ENCODE measurements at places on chromosomes 5 and 9.

DNA sequence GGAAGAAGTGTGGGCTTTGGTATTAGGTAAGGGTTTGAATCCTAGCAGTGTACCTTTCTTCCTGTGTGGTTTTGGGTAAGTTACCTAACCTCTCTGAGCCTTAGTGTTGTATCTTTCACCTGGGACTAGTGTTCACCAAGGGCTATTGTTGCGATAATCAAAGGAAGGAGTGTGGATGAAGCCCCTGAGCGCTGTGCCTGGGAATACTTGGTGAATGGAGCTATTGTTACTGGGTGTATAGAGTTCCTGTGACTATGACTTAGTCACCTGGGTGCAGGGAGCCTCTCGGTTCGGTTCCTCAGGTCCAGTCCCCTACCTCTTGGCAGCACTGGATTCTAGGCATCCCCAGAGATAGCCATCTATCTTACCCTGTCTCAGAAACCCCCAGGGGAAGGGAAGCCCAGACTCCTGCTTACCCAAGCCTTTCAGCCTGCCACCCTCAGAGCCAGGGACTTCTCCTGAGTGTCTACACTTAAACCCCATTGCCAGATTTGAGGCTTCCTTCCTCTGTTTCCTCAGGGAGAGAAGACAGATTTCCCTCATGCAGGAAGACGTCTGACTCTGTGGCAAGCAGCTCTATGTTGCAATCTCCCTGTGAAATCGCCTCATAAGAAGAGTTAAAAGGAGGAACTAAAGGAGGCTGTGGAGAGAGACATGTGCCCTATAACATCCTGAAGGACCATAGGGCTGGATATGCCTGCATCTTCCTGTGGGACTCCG lies 181.0 kb upstream of the PITX1 start:
- no peak for DNase-seq

DNA sequence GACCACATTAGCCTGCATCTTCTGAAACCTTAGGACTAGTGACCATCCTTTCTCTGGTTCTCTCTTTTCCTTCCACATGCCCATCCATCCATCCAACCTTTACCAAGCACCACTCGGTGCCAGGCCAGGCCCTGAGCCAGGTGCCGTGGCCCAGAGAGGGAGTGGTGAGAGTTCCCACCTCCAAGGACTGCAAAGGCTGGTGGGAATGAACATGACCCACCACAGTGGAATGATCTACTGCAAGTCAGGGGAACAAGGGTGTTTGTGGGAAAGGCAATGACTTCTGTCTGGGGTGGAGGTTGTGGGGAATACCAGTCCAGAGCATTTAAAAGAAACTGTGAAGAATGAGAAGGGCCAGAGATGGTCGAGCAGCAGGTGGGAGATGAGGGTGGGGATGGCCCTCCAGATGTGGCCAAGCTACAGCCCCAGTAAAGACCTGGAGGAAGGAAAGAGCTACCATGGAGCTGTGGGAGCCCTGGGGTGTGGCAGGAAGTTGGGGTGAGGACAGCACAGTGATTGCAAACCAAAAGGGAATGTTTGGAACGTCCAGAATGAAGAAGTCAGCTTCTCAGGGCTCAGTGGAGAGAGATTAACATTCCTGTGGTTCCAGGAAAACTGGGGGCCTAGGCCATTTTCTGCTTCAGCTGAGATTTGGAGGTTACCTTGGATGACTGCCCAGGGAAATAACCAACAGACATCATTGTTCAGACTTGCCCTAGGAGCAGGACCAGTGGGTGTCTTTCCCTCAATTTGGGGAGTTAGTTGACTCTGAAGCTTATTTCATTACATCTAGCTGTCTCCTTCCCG lies 30.7 kb upstream of the CORO2A start:
- DNase-seq: no peak

- DNase-seq: no peak
Observed at GRCh38 chr5:91420879-91421278, 37.8 kb upstream of the ARRDC3 start.

GRCh38 chr9:36337865-36338264 lies 62.2 kb downstream of the RNF38 start:
- DNase-seq: no peak

DNA sequence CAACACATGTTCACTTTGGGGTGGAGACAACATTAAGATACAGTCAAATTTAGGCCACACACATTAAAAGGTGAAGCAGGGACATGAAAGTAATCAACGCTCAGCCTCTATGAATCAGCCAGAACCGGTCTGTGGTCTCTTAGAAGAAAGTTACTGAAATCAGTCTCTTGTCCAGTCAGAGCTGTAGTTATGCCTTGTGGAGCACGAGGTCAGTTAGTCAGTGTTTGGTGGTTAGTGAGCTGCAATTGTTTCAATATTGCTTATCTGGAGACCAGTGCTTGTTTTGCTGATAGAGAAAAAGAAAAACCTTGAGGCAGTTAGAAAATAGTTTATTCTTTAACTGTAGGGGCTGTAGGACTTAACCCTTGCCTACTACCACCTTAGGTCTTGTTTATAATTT lies 157.8 kb upstream of the RASEF start:
- DNase-seq: no peak

DNA sequence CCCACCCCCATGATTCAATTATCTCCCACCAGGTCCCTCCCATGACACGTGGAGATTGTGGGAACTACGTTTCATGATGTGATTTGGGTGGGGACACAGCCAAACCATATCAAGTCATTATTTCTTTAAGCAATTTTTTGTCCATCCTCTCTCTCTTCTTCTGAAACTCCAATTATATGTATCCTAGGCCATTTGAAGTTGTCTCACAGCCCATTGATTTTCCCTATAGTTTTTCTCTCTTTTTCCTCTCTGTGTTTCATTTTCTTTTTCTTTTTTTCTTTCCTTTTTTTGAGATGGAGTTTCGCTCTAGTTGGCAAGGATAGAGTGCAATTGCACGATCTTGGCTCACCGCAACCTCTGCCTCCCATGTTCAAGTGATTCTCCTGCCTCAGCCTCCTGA lies 101.9 kb upstream of the CXCL14 start:
- DNase-seq: no peak

Measured in thymus (tissue), 14 donors.